ENCODE measurements at places on chromosomes 16 and 17.
A peak's percentile ranks its signal among the peaks of the same experiment; 100 is the strongest.

DNA sequence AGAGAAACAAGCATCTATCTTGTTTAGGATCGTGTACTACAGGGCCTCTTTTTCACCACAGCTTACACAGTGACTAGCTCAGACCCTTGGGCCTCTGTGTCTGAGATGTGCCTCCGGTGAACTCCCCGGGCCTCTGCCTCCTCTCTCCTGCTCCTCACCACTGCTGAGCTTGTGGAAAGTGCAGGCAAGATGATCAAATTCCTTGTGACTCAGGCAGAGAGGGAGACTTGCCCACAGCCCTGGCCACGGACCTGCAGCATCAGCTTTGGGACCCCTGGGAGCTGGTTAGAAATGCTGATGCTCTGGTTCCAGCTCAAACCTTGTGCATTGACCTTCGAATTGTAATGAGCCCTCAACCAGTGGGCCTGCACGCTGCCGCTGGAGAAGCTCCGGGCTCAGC, 79.8 kb downstream of the ZDHHC7 start:
- DNase-seq, result no peak

- DNase-seq, result no peak
Measured at GRCh38 chr16:24611310-24611709, 71.9 kb downstream of the RBBP6 start.

- DNase-seq, result peak; percentile 85
Measured at GRCh38 chr17:73192894-73193701, at the start of gene COG1. TSS of gene COG1 (plus strand) at chr17:73193055. CDS start at chr17:73193070, 15 bp downstream.

DNA sequence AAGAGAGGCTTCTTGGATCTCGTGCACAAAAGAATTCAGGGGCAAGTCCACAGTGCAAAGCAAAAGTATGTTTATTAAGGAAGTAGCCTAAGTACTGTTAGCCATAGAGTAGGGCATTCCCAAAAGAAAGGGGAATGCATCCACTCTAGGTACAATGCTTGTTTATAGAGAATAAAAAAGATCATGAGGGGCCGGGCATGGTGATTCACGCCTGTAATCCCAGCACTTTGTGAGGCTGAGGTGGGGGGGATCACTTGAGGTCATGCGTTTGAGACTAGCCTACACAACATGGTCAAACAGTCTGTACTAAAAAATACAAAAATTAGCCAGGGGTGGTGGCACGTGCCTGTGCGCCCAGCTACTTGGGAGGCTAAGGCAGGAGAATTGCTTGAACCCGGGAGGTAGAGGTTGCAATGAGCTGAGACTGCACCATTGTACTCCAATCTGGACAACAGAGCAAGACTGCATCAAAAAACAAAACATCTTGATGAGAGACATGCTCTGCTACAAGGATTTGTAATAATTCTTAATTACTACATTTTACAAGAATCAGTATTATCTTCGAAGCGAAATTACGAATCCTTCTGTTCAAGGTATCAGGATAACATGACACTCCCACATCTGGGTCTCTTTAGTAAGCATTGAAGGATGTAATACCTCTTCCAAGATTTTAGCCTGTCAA, 191.6 kb downstream of the CPPED1 start:
- no peak for DNase-seq

DNA sequence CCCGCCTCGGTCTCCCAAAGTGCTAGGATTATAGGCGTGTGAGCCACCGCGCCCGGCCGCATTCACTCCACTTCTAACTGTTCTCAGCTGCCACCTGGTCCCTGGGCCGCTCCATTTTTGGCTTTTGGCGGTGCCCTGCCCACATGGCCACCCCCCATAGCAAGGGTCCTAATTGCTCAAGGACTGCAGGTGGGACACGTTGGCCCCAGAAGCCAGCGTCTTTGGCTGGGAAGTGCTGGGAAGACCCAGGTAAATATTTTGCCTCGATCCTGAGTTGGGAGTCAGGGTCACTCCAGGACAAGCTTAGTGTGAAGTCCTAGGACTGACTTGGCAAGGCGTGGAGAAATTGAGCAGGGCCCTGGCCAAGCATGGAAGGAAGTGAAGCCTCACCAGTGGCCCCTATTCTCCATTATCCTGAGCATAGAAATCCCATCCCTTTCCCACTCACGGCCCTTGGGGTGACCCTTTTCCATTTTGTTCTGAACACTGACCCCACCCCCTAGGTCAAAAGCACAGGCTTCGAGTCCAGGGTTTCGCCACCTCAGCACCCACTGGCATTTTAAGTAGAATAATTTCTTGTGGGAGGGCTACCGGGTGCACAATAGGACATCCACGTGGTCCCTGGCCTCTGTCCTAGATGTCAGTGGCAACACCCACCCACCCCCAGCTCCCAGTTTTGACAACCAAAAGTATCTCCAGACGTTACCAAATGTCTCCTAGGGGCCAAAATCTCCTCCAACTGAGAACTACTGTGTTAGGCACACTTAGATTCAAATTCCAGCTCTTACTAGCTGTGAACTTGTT, 5.9 kb upstream of the WDR81 start:
- DNase-seq, result no peak

DNA sequence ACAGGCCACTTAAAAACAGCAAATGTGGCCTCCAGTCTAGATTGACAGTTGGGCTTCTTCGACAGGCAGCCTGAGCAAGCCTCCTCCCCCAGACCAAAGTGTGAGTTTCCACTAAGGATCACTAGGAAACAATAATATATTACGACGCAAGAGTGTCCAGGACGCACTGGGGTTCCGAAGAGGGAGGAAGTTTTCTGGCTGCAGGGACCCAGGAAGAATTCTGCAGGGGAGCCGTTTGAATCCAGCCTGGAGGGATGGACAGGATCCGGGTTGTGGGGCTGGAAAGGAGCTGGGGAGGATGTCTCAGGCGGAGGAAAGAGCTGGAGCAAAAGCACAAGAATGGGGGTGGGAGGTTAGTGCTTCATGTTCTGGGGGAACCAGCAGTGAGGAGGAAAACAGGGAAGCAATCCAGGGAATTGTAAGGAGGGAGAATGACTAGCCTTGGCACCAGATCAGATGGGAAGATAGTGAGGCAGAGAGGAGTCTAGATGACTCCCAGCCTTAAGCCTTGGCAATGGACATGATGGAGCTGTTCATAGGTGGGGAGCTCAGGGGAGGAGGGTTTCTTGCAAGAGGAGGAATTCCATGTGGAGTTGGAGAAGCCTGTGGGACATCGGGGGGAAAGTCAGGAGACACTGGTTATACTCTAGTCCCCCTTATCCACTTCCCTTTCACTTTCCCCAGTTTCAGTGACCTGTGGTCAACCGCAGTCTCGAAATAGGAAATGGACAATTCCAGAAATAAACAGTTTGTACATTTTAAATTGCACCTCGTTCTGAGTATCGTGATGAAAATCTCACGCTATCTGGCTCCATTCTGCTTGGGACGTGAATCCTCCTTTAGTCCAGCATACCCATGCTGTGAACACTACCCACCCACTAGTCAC, 26.6 kb downstream of the NGFR start:
- DNase-seq, result no peak

DNA sequence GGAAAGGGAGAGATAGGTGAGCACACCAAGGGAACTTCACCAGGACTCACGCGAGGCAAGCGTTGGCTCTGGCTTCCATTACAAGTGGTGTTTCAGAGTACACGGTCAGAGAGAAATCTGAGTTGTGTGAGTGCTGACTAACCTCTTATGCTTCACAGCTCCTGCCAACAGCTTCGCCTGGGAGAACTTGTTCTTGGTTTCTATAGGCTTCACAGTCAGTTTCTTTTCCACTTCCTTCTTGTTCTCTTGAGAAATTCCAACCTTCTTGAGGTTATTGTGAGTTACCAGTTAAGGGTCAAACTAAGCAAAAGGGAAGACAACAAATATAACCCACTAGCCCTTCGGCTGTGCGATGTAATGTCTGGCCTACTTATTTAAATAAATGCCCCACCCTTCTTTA, 18.9 kb downstream of the PSME3IP1 start:
- no peak for DNase-seq

- DNase-seq, result no peak
Measured at GRCh38 chr16:56482683-56483236, 31.4 kb downstream of the OGFOD1 start.

GRCh38 chr16:85459529-85460251, 153.4 kb upstream of the GSE1 start:
- DNase-seq, result no peak

GRCh38 chr16:57818377-57819064, 16.2 kb upstream of the KIFC3 start:
- DNase-seq, result no peak

- DNase-seq, result peak; percentile 71
Measured at GRCh38 chr17:60077672-60078519, 825 bp downstream of the HEATR6 start.

GRCh38 chr17:27236717-27237315, 57.1 kb upstream of the WSB1 start:
- DNase-seq, result peak; percentile 80

DNA sequence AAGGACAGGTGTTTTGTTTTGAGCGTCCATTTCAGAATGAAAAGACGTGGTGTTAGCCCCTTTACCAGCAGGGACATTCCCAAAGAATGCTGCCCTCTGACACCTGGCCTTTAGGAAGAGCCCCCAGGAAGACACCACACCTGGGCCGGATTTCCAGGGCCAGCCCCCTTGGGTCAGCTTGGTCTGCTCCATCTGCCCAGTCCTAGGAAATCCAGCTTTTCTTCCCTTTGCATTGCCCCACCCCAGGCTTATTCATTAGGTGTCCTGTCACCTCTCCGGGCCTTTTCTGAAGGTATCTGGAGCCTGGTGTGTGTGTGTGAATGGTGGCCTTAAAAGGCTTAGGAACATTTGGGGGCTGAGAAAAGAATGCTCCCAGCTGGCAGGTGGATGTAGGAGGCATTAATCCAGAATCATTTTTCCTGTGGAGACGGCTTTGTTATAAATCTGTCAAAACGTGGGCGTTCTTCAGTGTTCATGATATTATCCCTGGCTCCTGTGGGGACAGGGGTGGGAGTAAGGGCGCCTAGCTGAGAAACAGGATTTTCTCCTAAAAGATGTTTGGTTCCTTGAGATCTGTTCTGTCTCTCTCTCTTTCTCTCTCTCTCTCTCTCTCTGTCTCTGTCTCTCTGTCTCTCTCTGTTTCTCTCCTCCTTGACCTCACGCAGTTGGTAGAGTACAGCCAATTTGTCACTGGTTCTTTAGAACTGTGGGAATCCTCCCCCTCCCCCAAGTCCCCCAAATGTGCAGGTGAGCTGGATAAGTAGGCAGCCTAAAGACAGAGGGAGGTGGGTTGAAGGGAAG, 84.0 kb downstream of the NTN1 start:
- DNase-seq, result no peak

DNA sequence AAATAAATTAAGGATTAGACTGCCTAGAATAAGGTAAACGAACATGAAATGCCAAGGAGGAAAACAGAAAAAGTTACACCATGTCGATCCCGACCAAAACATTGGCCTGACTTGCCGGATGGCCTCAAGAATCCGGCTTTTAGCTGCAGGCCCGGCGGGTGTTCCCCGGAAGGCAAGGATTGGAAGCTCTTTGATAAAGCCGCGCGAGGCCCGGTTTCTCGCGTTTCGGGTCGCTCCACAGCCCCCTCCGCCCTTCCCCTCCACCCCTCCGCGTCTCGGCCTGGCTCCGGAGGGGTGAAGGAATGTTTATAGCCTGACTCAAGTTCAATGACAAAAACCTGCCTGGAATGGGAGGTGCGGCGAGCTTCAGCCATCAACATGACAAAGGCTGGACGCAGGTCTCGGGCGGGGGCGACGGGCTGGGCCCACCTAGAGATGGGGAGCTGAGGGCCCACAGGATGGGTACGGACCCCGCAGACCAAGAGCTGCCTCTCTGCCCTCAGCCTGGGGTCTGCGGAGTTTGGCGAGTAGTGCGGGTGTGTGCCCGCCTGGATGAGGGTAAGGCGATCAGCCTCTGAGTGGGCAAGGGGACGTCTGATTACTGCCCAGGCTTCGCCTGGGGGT, 2.6 kb downstream of the PRAC1 start:
- no peak for DNase-seq

GRCh38 chr16:3798838-3799237, 81.5 kb upstream of the TRAP1 start:
- no peak for DNase-seq

DNA sequence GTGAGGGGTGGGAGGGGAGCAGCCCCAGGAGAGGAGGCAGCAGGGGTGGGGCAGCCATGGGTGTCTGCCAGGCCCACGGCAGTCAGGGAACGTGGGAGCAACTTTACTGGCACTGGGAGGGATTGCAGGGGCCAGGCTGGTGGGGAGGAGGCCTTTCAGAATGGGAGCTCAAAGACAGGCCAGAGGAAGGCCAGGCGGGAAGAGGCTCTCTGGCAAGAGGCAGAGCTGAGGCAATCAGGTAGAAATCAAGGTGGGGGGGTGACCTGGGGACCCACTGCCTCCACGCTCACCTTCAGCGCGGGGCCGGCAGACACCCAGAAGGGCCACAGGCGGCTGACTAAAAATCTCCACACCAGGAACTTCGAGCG, 11.9 kb upstream of the GSE1 start:
- no peak for DNase-seq

GRCh38 chr17:49520386-49521087, 25.4 kb downstream of the NGFR start:
- no peak for DNase-seq
